ENCODE measurements at places on chromosomes 13 and 19.

DNA sequence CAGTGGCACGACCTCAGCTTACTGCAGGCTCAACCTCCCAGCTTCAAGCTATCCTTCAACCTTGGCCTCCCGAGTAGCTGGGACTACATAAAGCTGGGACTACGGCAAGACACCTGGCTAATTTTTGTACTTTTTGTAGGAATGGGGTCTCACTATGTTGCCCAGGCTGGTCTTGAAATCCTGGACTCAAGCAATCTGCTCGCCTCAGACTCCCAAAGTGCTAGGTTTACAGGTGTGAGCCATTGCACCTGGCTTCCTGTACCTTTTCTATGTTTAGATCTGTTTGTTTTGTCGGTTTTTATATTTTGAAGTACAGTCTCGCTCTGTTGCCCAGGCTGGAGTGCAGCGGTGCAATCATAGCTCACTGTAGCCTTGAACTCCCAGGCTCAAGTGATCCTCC, 17.5 kb upstream of the TICAM1 start:
- DNase-seq = no peak

DNA sequence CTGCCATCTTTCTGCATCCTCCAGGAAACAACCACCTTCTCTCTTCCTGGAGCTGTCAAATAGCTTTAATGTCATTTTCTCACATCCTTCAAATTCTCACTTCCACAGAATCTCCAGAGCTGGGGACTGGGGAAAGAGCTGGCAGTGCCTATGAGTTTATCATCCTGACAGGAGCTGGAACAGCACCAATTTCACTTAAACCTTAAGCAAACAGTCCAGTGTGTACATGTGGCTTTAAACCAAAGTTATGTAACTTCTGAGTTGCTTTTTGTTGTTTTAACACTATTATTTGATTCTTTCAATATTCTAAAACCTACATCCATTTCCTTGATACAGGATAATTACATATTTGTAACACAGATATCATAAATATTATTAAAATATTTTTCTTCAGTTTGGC, 331.5 kb upstream of the ARGLU1 start:
- no peak for DNase-seq

GRCh38 chr13:45691251-45691650, 10.9 kb upstream of the CBY2 start:
- no peak for DNase-seq

DNA sequence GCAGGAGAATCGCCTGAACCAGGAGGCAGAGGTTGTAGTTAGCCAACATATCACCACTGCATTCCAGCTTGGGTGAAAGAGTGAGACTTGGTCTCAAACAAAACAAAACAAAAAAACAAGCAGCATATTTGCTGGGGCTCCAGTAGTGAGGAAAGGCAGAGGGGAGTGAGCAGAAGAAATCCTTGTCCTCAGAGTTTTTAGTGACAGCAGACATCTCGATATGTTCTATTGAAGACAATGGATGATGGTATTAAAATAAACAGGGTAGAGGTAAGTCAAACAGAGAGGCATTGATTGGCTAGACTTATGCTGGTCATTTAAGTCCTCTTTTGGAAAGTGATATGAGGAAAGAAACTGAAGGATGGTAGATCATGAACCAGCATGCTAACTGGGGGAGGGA, 19.0 kb downstream of the NLRP7 start:
- DNase-seq = no peak

DNA sequence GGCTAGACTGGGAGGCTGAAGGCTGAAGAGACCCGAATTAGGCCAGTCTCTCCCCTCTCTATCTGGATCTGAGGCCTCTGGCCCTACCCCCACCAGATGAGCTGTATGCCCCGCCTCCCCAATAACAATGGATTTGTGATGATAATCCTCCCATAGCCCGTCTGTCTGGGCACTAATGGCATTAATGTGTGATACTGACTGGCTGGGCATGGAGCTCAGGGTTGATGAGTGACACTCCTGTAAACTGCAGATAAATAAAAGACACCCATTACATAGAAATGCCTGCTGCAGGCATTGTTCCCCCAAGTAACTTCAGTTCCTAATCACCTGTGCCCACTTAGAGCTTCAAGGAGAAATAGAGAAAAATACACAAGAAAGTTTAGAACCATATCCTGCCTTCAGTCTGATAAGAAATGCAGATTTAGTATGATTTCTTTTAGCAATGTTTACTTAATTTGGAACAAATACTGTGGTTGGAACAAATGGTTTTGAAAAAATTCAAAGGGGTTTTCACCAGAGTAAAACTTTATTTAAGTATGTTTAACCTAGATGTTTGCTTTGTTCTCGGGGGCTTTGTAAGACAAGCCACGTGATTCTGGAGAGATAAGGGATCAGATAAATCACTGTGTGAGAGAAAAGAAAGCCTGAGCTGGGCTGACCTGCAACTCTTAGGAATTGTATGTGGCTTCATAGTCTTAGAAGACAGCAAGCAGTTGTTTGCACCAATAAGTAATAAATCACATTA, 60.3 kb downstream of the TNFRSF19 start:
- no peak for DNase-seq

GRCh38 chr19:10295305-10295846, 5.6 kb downstream of the ICAM5 start:
- DNase-seq = peak; percentile 69

DNA sequence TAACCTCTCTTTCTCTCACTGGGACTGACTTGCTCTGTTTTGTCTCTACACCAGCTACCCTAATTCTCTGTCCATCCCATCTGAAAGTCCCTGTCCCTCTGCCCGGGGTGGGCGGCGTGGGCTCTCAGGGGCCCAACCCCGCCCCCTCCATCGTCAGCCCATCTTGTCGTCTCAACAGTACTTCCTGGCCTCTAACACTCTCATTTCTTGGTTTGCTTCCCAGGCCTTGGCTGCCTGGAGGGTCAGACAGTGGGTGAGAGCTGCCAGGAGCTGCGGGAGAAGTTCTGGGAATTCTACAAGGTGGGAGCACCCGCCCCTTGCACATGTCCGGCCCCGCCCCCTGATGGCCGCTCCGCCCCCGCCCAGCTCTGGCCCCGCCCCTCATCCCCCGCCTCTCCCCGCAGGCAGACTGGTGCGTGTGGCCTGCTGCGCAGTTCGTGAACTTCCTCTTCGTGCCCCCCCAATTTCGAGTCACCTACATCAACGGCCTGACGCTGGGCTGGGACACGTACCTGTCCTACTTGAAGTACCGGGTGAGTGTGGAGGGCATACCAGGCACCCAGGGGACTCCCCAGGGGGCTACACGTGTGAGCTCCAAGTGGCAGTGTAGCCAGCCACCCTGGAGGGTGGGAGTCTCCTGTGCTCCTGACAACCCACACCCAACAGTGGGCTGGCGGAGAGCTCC, 1.7 kb downstream of the MPV17L2 start:
- peak; percentile 61 for DNase-seq

DNA sequence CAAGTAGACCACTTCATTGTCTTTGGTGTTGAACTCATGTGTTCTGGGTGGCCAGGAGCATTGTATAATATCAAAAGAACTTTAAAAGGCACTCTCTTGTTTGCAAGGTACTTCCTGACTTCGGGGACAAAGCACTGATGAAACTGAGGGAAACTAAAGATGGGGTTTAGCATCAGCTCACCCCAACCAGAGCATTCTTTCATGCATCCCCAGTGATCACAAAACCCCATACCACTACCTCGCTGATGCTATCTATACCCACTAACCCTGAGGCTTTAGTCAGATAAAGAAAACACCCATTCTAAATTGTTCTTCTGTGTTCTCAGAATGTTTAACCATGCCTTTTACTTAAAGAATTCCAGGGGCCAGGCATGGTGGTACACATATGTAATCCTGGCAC, 94.5 kb upstream of the DOCK9 start:
- no peak for DNase-seq

- DNase-seq = no peak
Observed at GRCh38 chr19:2532252-2533071, 56.5 kb downstream of the GADD45B start.

- no peak for DNase-seq
Observed at GRCh38 chr13:55566779-55567178, 1573.9 kb upstream of the PRR20A start.

DNA sequence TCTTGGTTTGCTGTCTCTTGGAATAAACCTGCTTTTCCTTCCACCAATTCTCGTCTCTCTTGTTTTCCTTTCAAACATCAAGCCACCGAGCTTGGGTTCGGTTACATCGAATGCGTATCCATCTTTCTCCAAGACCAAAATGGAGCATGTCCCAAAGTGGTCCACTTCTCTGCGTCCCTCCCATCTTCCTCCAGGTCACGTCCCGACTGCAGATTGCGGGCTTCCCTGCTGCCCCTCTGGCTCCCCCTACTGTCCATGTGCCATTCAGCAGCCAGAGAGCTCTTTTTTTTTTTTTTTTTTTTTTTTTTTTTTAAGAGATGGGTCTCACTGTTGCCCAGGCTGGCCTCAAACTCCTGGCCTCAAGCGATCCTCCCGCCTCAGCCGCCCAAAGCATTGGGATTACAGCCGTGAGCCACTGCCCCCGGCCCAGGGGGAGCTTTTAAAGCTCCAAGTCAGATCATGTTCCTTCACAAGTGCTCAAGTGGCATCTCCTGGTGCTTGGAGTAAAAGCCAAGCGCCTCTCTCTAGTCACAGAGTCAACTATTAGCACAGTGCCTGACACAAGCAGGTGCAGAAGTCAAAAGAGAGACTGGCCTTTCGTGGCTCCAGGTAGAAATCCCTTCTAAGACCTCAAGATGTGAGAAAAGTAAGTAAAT, 10.0 kb downstream of the COL5A3 start:
- DNase-seq = peak; percentile 81

DNA sequence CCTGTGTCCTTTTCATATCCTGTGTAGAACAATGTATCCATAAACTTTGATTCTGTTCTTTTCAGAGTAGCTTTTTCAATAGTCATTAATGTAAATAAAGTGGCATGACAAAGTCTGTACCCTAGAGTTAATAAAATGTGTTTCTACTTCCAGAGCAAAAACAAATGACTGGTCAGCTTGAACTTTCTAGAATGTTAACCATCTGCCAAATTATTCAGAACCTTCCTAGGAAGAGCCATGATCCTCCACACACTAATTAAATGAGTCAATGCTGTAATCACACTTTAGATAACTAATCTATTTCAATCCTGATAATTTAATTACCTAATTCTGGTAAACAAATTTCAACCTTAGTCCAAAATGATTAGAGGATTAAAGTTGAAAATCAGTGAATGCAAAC, 73.2 kb downstream of the DIAPH3 start:
- no peak for DNase-seq

DNA sequence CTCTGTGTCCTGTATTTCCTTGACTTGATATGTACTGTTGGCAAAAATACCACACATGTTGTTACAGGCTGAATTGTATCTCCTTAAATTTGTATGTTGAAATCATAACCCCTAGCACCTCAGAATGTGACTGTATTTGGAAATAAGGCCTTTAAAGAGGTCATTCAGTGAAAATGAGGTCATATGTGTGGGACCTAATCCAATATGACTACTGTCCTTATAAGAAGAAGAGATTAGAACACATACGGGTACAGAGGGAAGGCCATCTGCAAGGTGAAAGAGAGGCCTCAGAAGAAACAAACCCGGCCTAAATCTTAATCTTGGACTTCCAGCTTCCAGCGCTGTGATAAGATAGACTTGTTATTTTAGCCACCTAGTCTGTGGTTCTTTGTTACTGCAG, 202.5 kb downstream of the NUFIP1 start:
- no peak for DNase-seq

GRCh38 chr19:4449022-4449638, 8.5 kb downstream of the UBXN6 start:
- DNase-seq = no peak

DNA sequence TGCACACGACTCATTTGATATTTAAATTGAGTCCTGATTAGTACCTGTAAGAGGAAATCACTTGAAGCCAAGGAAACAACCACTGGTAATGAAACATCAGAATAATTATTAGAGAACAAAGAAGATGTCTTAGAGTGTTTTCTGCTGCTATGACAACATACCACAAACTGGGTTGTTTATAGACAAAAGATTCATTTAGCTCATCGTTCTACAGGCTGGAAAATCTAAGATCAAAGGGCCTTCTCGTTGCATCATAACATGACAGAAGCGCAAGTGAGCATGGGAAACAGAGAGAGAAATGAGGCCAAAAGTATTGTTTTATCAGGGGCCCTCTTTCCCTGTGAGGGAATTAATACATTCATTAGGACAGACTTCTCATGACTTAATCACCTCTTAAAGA, 1024.0 kb upstream of the PCDH9 start:
- no peak for DNase-seq

DNA sequence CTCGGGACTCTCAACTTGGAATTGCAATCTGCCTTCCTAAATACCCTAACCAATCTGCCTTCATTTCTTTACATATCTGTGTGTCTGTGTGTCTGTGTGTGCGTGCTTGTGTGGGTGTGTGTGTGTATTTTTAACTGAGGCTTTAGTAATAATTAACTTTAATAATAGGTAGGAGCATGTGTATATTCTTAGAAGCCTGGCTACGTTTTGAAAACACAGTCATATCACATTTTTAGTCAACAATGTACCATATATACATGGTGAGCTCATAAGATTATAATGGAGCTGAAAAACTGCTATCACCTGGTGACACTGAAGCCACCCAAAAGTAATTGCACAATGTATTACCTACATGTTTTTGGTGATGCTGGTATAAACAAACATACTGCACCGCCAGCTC, 65.4 kb upstream of the ATXN8OS start:
- no peak for DNase-seq

DNA sequence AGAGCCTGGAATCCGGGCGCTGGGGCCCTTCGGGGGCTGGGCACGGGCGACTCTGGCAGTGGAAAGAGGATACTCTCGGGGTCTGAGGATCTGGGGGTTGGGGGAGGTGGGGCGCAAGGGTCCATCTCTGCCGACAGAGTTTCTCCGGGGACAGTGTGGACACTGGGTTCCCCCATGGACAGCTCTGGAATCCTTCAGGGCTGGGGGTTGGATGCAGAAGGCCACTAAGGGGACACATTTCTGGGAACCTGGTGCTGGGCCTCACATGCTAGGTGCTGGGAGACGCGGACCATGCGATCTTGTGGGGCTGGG, 2.3 kb downstream of the TGFBR3L start:
- DNase-seq = no peak

- DNase-seq = no peak
Observed at GRCh38 chr19:1116726-1117581, 13.2 kb downstream of the GPX4 start.

DNA sequence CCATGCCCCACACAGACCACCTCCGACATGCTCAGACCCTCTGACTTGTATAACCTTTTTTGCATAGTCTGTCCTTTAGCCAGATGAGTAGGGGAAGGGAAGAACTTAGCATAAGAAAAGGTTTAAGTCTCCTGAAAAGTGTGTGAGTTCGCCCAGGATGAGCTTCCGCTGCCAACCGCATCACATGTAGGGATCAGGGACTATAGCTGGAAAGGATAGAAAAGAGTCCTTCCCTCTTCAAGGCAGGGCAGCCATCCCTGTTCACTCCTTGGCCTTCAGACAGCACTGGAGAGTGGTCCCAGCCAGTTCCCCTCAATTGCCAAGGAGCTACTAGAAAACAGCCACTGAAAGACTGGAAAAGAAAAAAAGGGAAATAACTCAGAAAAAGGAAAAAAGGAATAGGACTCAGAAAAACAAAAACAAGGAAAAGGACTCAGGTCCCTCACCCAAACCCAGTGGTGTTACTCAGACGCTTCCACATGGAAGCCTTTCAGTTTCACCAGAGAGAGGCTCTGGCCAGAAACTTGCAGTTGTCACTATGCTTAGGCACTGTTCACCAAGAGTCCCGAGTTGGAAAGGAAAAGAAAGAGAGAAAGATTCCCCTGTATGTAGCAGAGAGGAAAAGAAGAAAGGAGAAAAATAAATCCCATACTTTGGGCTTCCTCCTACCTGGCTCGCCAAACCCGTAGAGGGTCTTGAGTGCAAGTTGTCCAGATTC, 5.6 kb upstream of the TM9SF2 start:
- DNase-seq = no peak

- no peak for DNase-seq
Observed at GRCh38 chr19:5880604-5881078, 10.3 kb upstream of the FUT5 start.
